ENCODE measurements at places on chromosomes 16 and 17. TPM values are rescaled to one million over a fixed set of nuclear protein-coding genes. Genes with fewer than 3 reads are reported as not detected.

Gene MRPS7
- 72.9 TPM for total RNA-seq

Gene CACNB1
- total RNA-seq: 13.6 TPM

Gene MXRA7
- 8.0 TPM for total RNA-seq

Gene TMEM114
- not detected for total RNA-seq

Gene ZNF385C
- not detected for total RNA-seq

Gene SLC47A1
- 1.3 TPM for total RNA-seq

Measured in activated CD4-positive, alpha-beta memory T cell treated with anti-CD3 and anti-CD28 coated beads for 36 hours (primary cell).